AG08395 (cell line): ENCODE measurements at places on chromosomes 4 and X.

DNA sequence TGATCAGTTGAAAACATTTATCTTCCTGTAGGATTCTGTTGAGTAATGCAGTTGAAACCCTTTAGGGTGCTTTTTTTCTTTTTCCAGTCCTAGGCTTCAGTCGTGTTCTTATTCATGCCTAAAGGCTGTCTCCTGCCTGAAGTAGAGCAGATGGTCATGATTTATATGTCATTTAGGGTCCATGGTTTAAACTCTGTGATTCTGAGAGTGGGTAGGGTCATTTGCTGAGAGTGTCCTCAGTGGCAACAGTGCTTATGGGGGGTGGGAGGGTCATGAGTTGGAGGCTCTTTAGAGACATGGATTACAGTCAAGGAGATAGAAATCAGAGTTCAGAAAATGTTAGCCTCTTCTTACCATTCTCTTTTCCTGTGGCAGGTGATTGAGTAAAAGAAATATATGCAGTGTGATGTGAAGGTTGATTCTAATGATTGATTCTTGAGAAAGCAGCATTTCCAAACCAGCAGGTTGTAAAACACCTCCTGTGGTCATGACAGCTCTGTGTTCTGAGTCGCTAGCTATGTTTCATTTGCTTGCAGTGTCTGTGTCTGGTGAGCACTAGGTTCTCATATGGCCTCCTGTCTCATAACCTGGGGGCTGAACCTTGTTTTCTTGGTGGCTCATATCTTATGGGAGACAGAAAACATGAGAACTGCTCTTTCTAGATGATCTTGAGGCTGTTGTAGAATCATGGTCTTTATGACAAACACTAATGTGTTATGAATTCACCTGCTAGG lies 60.4 kb downstream of the JADE1 start:
- no peak for DNase-seq

GRCh38 chr4:3034231-3034630 lies 40.1 kb downstream of the HTT-AS start:
- no peak for DNase-seq

DNA sequence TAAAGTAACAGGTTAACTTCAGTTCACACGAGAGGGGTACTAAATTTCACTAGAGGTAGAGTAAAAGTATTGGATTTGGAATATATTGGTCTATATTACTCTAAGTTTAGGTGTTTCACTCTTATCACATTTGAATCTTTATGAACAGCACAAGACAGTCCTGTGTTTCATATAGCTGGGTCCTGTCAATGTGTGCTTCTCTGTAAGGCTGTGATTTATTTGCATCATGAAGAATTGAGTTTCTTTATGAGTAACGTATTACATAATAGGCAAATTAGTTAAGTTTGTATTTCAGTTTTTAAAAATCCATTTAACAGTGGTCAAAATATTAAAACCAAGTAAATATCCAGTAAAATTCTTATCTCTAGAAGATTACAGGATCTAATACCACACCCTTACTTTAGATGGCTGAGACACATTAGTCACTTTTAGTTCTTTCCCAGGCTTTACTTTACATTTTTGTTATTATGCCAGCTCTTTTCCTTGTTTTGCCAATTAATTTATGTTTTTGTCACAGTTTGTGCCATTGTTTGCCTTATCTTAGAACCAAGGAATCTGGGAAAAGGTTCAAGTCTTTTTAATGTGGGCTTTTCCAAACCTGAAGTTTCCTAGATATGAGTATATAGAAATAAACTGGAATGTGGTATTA lies 32.1 kb downstream of the NUDT6 start:
- no peak for DNase-seq

DNA sequence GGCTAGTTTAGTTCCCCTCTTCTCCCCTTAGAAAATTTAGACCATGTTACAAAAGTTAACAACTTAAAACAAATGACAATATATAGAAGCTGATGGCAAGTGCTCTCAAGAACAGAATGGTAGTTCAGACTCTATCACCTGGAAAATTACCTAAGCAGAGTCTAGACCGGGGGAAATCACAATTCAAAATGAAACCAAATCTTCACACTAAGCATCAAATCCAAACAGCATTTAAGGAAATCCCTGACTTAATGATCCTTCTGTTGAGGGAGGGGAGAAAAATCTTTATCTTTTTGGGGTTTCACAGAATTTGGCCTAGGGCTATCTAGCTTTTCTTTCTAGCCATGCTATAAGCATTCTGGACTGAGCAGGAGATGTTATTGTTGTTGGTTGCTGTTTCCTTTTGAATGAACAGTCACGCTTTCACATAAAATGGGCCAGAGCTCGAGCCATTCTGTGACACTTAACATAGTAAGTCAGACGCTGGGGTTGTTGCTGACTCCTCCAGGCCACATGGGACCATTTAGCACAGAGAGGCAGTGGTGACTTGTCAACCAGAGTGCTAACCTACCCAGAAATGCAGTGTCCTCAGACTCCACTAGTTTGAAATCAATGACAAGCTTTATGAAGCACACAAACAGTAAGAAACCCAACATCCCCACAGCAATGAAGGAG lies 16.0 kb upstream of the LSM6 start:
- no peak for DNase-seq

DNA sequence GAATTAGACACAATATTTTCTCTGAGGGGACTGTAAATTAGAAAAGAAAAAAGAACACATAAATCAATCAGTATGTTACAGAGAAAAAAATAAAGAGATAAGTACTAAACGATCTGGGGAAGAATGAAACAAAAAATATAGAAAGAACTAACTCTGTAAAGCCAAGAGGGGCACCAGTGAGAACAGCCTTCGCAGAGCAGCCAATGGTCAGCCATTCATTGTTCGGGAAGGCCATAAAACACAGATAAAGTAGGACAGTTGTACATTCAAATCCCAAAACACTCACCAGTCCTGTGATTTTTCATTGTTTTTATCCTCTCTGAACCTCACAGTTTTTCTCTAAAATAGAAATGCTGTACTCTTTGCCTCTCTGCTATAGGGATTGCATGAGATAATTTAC lies 127.9 kb downstream of the NEK1 start:
- no peak for DNase-seq

DNA sequence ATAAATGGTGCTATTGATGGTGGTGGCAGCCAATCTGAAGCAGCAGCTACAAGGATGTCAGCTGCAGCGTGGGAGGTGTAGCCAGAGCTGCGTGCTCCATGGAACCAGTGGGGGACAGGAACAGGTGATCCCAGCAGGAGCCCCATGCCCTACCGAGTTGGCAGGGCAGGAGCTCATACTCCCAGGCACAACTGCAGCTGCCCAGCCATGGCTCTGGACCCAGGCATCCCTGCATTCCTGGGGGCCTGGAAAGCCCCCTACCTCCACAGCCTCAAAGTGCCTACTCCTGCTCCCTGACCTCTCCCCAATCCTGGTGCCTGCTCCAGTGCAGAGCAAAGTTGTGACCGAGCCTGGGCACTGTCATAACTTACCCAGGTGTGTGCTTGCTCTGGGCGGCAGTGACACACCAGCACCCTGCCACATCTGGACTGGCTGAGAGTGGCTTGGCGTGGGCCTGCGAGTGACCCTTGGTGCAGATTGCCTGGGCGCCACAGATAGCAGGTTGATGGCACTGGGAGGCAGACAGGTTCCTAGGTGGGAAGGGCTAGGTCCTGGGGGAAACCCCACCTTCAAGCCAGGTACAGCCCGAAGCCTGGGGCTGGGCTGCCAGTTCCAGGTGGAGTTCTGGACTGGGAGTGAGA lies 101.1 kb downstream of the DCAF12L2 start:
- DNase-seq: no peak

- peak; percentile 36 for DNase-seq
Measured at GRCh38 chrX:3384327-3384726, 37.9 kb upstream of the MXRA5 start.

- no peak for DNase-seq
Measured at GRCh38 chrX:100976211-100976610, 6.7 kb downstream of the ARL13A start.

DNA sequence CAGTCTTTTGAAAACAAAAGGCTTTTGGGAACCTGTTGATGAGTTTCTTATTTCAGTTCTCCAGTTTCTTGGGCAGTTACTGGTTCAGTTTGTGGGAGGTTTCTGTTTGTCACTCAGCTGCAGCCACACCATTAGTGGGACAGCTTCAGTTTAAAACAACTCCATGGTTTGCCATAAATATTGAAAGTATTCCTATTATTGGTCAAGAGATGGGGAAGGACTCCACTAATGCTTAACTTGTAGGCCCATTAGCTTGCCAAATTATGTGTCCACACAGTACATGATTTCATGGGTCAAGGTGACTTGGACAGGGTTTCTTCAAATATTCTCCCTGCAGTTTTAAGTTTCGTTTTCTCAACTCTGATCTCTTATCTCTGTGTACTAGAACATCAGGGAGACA lies 15.5 kb upstream of the ASIC5 start:
- no peak for DNase-seq

DNA sequence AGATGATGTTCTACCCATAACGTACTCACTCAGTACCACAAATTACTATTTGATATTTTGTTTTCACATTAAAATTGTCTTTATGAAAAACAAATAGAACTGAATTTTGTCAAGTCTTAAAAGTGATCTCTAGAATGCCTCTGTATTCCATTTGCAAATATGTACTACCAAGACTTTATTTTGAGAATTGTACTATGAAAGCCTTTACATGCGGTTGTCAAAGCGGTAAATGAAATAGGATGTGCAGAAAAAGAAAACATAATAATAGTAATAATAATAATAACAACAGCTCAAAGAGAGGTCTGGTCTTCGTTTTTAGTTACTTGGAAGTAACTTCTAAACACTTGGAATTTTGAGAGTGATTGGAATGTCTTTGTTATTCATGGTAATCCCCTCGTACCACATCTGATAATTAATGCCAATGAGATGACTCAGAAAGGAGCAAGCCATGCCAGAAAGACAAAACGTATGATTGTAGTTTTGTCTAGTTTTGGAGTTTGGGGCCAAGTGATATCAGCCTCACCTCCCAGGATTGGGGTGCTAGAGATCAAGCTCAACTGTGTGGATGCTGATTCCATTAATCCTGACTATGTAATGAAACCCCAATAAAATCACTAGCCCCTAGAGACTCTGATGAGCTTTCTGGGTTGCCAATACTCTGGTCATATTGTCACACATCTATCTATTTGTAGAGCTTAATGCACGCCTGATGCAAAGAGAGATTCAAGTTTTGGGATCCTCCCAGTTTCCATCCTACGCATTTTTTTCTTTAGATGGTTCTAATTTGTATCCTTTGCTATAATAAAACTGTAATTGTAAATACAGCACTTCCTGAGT lies 20.2 kb upstream of the CTSO start:
- peak; percentile 35 for DNase-seq

GRCh38 chrX:77436682-77437081 lies 10.5 kb upstream of the FGF16 start:
- no peak for DNase-seq

GRCh38 chrX:131895807-131896206 lies 127.3 kb upstream of the STK26 start:
- DNase-seq: no peak

- no peak for DNase-seq
Measured at GRCh38 chrX:106972896-106973295, 27.1 kb downstream of the MORC4 start.

DNA sequence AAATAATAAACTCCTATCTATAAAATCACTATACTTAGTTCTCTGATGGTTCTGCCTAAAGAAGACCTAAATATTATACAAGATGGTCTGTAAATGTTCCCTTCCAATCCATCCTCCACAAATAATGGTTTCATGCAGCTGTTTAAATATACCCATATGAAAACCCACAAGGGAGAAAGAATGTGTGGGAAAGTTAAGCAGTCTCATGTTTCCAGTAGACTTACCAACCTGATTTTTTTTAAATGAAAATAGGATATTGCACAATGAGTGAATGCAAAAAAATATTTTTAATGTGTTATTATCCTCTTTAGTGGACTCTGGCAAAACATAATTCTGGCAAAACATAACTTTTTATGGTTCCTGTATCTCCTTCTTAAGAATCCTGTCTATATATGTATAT lies 23.3 kb downstream of the CAMK2D start:
- DNase-seq: peak; percentile 18

- no peak for DNase-seq
Measured at GRCh38 chr4:112119353-112119783, 25.9 kb upstream of the FAM241A start.

GRCh38 chrX:776061-776460 lies 145.5 kb downstream of the SHOX start:
- no peak for DNase-seq

DNA sequence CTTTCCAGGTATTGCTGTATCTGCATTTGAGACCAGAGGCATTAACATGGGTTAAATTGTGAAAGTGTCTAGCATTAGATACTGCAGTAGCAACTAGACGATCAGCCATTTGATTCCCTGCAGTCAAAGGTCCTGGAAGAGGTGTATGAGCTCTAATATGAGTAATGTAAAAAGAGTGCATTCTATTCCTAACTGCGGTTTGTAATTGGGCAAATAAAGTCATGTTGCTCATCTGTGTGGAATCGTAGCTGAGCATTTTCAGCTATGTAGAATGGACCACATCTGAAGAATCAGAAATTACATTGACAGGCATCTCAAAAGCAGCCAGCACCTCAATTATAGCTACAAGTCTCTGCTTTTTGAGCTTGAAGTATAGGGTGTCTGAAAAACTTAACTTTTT lies 157.6 kb downstream of the ZNF518B start:
- no peak for DNase-seq
